Uterine smooth muscle cell (primary cell): ENCODE measurements at places on chromosomes 3 and 15. TPM values are rescaled to one million over a fixed set of nuclear protein-coding genes. Genes with fewer than 3 reads are reported as not detected.

Gene CD200
- total RNA-seq = 0.44 and 2.9 TPM in 2 replicates

Gene TMC3
- not detected in 2 replicates for total RNA-seq

Gene HDC
- 0.11 TPM in 1 of 2 replicates, not detected in the other for total RNA-seq

Gene OSTN
- total RNA-seq = 0.12 and 0.33 TPM in 2 replicates

Gene VGLL4
- 27.0 and 55.6 TPM in 2 replicates for total RNA-seq

Gene SCN10A
- total RNA-seq = not detected in 2 replicates

Gene SLC12A8
- 3.2 and 6.9 TPM in 2 replicates for total RNA-seq

Gene SNX22
- total RNA-seq = 0.33 and 0.87 TPM in 2 replicates

Gene FANCD2OS
- total RNA-seq = not detected in 2 replicates

Gene GOLGA6L9
- 1.8 and 2.2 TPM in 2 replicates for total RNA-seq

Gene GOLGA6L4
- 1.2 TPM in 2 replicates for total RNA-seq

Gene CLCN2
- 2.7 and 4.1 TPM in 2 replicates for total RNA-seq

Gene SLC22A14
- total RNA-seq = under 0.01 TPM in 1 of 2 replicates, not detected in the other

Gene CDHR4
- 0.12 TPM in 1 of 2 replicates, not detected in the other for total RNA-seq

Gene SLC15A2
- 0.11 and 0.75 TPM in 2 replicates for total RNA-seq

Gene DUOXA2
- not detected in 2 replicates for total RNA-seq

Gene LMAN1L
- 0.11 TPM in 1 of 2 replicates, not detected in the other for total RNA-seq

Gene TIMP4
- total RNA-seq = 5.1 and 5.6 TPM in 2 replicates

Gene CHRD
- 7.4 and 9.3 TPM in 2 replicates for total RNA-seq

Gene BNC1
- total RNA-seq = 10.0 and 11.3 TPM in 2 replicates

Gene MYO5C
- total RNA-seq = under 0.01 and 0.22 TPM in 2 replicates

Gene MB21D2
- total RNA-seq = 7.6 and 18.7 TPM in 2 replicates

Gene CHDH
- total RNA-seq = 0.44 and 0.62 TPM in 2 replicates

Gene FGF7
- total RNA-seq = 264 and 355 TPM in 2 replicates

Gene SLC9A9
- total RNA-seq = 8.0 and 8.9 TPM in 2 replicates

Gene CPN2
- total RNA-seq = not detected in 2 replicates

Gene SLC22A13
- total RNA-seq = 0.22 and 0.25 TPM in 2 replicates

Gene CELF6
- 0.11 and 0.37 TPM in 2 replicates for total RNA-seq

Gene TF
- under 0.01 TPM in 2 replicates for total RNA-seq
